Urinary bladder (tissue), 4 donors: ENCODE measurements at places on chromosomes 5 and 9. TPM values are rescaled to one million over a fixed set of nuclear protein-coding genes. Genes with fewer than 3 reads are reported as not detected.

DNA sequence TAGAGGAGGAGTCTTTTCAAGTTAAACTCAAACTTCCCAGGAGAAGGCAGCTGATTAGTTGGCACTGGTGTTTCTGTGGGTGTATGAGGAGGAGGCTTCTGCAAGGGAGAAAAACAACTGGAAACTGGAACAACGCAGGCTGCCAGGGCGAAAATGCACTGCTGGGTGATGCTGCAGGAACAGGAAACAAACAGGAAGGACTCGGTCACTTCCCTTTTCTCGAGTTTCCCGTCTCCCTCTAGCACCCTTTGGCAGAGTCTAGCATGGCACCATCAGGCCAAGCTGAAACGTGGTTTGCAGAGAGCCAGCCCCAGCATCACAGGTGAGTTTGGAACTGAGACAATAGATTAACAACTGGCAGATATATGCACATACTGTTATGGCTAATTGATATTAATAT lies 77.5 kb upstream of the CAST start:
- DNase-seq: no peak

- no peak for DNase-seq
Observed at GRCh38 chr5:3818624-3819023, 223.0 kb downstream of the IRX1 start.

DNA sequence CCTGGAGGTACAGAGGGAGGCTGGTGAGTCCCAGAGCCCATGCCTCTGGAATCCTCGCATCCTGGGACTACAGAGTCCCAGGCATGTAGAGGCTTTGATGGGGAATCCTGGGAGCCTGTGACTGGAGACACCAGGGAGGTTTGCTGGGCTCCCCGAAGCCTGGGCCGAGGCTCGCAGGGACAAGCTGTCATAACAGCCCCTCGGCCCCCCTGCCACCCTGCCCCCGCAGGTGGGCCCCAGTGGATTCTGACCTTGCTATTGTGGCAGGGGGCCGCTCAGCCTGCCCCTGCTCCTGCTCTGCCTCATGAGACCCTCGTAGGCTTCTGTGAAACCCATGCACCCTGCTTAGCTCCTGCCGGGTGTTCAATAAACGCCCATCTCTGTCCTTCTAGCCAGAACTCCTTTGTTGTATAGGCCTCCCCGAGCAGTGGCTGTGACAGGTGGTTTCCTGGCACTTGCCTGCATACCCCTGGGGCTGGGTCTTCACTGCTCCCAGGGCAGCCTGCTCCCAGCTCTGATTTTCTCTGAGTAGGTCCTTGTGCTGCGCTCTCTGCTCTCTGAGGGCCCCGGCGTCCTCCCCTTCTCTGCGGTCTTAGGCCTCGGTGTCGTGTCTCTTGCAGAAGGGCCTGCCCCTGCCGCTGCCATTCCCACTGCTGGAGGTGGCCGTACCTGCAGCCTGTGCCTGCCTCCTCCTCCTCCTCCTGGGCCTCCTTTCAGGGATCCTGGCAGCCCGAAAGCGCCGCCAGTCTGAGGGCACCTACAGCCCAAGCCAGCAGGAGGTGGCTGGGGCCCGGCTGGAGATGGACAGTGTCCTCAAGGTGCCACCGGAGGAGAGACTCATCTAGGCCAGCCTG lies 20.4 kb downstream of the CRB2 start:
- DNase-seq: no peak

DNA sequence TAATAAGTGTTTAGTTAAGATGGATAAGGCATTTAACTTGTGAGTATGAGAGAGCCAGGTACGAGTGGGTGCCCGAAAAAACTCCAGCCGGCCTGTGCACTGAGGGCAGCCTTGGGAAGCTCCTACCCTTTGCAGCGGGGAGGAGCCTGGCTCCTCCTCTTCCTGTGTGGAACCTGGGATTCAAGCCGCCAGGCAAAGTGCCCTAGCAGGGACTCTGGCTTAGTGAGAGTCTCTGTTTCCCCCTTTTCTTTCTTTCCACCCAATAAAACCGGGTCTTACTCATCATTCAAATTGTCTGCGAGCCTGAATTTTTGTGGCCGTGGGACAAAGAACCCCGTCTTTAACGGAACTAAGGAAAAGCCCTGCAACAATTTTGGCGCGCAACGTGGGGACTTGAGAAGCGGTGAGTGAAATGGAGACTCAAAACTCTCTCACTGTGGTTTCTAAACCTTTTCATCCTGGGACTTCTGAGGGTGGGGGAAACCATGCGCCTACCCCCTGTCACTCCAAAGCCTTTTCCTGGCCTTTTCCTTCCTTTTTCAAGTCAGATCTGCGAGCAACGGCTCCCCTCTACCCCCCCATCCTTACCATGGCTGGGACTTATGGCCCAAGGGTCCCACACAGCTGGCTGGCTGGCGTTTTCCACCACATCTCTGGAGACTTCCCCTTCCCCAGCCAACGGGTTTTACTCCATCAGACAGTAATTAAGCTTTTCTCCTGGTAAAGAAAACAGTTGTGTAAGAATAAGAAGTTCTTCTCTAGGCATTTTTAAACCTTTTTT lies 535.7 kb upstream of the ACO1 start:
- no peak for DNase-seq

Gene CCL28
- total RNA-seq: 1.4 TPM
